AG09319 (cell line): ENCODE measurements at places on chromosomes 6 and 20.

DNA sequence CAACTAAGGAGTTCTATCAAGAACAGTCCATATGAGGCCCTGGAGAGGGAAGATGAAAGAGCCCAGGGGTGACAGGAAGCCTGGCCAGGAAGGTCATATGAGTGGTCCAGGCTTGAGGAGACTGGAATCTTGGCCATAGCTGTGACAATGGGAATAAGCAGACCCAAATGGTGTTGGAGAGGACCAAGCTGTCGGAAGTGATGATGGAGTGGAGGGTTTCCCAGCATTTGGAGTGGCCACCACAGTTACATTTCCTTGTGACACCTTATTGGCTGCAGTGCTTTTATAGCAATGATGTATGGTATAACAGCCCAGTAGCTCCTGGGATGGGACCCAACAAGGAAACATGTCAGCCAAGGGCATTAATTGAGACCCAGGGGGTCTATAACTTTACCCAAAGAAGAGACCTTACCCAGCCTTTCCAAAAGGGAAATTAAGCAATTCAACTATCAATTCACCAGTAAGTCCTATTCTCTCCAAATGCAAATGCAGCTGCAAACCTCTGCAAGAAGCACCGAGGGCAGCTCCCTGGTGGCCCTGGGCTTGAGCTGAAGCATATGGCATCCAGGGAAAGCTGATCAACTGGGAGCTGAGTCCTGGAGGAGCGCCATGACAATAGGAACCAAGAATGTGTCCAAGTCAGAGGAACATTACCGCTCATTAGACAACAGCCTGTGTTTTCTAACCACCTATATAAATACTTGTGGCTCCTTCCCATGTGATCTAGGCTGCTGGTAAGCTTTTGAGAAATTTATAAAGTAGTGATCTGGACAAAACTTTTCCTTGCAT is 219.4 kb downstream of the SOD2 start:
- no peak for DNase-seq

- no peak for DNase-seq
These were observed 47.6 kb downstream of the ARHGAP18 start for GRCh38 chr6:129662406-129662766.

GRCh38 chr6:150924808-150925589 is 59.5 kb downstream of the MTHFD1L start:
- DNase-seq, result peak; percentile 68

DNA sequence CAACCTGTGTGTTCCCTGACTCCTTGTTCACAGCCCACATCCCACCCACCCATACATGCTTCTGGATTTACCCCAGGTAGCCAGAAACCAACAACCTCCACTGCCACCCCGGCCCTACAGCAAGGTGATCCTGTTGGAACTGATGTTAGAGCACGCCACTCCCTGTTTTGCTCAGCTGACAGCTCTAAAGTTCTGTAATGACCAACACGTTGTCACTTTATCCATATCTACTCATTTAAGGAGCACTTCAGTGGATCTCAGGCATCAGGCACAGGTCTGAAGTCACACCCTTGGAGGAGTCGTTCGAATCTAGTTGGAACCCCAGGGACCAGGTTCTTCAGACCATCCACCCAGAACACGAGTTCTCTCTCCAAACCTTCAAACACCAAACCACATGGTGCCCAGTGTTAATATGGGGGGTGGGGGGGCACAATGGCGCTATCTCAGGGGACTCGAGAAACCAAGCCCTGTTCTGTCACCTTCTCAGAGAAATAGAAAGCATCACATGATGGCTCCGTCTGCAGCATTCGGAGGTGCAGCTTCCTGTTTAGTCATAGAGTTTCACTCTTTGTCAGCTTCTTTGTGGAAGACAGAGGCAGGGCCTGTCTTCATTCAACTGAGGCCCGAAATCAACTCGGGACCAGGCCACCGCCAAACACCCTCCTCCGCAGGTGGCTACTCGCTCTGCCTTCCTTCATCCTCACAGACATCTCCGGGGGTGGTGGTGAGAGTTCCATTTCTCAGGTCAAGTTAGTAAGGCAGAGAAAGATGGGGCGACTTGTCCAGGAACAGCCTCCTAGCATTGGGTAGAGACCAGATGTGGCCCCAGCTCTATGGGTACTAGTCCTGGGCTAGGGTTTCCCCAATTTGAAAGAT is 142.2 kb downstream of the NFATC2 start:
- no peak for DNase-seq

DNA sequence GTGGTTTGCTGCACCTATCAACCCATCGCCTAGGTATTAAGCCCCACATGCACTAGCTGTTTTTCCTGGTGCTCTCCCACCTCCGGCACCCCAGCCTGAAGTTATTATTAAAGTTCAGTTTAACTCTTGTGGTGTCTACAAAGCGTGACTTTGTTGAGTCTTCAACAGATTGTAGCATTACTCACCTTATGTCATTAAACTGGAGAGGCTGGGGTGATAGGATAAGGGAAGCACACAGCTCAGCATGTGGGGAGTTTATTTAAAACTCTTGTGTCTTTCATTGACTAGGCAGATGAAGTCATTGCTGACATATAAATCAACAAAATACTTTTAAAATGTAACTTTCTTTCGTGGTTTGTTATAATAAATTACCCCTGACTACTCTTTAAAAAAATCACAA is 84.7 kb upstream of the GCM1 start:
- DNase-seq, result no peak

GRCh38 chr20:16707674-16708073 is 22.2 kb upstream of the SNRPB2 start:
- no peak for DNase-seq

GRCh38 chr6:1445650-1446330 is 56.4 kb downstream of the FOXF2 start:
- DNase-seq, result no peak

DNA sequence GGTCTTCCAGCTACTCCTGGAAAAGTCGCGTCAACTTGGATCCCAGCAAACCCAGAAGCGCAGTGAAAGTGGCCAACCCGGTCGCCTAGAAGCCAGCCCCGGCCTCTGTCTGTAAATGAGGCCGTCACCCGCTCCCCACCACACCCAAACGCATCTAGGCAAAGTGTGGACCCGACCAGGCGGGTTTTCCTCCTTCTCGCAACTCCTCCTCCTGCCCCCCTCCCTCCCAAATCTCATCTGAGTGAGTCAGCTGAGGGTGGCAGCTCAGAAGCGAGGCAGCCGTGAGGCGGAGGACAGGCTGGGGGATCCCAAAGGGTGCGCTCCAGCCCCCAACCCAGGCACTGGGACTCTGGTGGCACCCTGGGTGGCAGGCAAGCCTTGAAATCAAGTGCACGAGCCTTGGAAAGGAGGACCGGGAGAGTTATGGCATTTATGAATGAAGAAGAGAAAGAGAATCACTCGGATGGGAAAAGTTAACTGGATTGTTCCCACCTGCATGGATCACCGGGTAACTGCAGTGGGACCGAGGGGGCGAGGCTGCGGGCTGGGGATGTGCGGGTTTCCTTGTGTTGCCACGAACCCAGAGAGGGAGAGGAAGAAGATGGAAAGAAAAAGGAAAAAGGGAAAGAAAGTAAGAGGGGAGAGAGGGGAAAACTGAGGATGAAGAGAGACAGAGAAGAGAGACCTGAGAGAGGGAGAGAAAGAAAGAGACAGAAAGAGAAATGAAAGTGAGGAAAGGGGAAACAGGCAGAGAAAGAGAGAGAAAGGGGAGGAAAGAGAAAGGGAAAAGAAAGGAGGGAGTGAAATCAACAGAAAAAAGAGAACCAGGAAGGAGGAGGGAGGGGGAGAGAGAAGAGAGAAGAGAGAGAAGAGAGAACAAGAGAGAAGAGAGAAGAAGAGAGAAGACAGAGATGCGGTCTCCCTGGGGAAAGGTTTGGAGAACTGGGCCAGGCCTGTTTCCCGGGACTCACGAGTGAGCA is at the start of gene APCDD1L:
TSS of gene APCDD1L (minus strand) at position 167 of the 980 bp plus-strand sequence. CDS start 692 bp downstream, outside the sequence.
- no peak for DNase-seq

- DNase-seq, result no peak
These were observed 140.7 kb downstream of the CARMIL1 start for GRCh38 chr6:25419879-25420278.

DNA sequence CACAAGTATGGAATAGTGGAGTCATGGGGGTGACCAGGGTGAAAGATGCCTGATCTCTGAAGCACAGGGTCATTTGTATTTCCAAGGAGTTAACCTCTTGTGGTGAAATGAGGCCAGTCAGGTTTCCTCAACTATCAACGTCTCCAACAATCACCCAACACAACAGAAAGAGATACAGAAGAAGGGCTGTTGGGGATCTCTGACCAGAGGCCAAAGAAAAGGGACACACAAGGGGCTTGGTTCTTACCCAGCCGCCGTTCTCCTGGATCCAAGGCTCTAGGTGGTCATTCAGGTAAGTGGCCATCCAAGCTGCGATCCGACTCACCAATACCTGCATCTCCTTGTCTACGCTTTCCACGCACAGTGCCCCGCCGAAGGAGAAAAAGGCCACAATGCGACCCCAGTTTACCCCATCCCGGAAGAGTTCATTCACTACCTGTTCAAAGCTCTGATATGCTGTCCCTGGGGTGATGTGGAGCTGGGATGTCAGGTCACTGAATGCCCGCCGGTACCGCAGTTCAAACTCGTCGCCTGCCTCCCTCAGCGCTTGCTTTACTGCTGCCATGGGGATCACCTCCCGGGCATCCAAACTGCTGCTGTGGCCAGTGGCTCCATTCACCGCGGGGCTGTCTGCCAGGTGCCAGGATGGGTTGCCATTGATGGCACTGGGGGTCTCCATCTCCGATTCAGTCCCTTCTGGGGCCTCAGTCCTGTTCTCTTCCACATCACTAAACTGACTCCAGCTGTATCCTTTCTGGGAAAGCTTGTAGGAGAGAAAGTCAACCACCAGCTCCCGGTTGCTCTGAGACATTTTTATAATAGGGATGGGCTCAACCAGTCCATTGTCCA is 1.0 kb downstream of the BCL2L1 start:
- no peak for DNase-seq

- no peak for DNase-seq
These were observed 1.4 kb upstream of the POU3F2 start for GRCh38 chr6:98833057-98833306.

DNA sequence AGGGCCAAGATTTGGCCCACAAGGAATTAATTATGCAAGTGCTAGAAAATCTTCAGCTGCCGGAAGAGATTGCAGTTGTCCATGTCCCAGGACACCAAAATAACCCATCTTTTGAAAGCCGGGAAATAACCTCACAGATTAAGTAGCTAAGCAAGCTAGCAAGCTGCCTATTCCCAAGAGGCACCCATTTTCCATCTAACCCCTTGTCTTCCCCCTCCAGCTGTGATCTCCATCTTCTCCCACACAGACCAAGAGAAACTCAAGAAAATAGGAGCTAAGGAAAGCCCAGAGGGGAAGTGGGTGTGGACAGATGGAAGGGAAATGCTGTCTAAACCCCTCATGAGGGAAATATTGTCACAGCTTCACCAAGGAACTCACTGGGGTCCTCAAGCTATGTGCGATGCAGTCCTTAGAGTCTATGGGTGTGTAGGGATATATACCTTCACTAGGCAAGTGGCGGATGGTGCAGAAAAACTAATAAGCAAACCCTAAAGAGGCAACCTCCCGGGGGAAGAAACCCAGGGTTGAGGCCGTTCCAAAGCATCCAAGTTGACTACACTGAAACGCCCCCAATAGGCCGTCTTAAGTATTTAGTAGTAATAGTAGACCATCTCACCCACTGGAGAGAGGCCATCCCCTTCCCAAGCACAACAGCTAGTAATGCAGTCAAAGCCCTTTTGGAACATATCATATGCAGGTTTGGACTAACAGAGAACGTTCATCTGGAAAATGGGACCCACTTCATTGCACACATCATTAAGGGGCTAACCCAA is 64.3 kb upstream of the PRSS16 start:
- no peak for DNase-seq

- DNase-seq, result no peak
These were observed 90.7 kb downstream of the PLG start for GRCh38 chr6:160792708-160793107.

DNA sequence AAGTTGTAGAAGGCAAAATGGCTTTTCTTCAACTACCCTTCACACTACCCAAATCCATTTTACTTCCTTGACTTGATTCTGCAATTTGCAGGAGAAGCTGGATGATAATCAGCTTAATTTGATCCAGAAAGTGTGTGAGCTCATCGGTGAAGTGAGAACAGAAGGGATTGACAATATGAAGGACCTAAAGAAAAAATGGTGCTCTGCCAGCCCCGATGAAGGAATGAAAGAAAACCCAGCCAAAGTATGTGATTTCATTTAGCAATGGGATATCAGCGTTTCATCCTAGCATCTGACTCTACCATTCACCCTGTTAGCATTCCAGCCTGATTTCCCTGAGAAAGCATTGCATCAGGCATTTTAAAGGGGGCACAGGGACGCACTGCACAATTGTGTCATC is 41.5 kb downstream of the CD164 start:
- no peak for DNase-seq

- peak; percentile 14 for DNase-seq
These were observed 4.9 kb downstream of the VSTM2L start for GRCh38 chr20:37907677-37908401.

GRCh38 chr6:106244931-106245330 is 80.6 kb downstream of the ATG5 start:
- DNase-seq, result no peak

DNA sequence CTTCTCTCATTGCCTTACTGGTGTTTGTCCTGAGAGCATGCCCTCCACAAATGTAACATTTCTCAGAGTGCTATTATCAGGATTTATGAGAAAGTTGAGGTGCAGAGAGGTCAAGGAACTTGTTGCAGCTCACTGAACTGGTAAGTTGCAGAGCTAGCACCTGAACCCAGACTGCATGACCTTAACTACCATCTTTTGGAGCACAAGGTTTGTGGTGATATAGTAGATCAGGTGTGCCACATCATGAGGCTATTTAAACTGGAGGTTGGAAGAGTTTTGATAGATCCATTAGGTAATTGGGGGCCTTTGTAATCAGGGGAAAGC is 112.0 kb upstream of the CITED2 start:
- no peak for DNase-seq

DNA sequence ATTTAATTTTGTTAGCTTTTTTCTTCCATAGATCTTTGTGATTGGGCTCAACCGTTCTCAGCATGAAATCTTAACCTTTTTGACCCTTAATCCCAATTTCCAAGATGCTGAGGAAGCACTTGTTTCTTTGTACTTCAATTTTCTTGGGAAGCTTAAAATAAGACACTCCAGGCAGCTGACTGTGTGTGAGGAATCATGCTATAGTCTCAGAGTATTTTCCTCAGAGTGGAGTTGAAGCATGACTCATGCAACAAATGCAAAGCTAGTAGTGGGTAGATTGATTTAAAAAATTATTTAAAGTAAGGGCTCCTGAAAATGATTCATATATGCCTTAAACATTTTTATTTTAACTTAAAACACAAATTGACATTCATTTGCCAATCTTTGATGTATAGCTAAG is 168.7 kb downstream of the BTBD3 start:
- no peak for DNase-seq

DNA sequence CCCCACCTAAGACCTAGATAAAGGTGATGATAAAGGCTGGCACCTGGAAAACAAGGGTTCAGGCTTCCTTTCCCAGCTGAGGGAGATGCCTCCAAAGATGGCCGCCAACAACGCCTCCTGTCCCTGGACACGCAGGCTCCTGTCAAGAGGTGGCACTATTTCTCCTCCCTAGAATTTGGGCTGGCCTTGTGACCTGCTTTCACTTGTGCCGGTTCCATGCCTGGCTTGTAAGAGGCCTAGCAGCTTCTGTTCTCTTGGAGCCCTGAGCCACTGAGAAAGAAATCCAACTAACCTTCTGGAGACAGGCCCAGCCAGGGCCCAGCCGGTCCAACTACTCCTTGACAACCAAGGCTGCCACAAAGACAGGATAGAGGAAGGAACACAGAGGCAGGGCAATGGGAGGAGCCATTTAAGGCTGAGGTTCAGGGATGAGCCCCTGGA is 60.2 kb upstream of the RALY start:
- peak; percentile 31 for DNase-seq
